ENCODE measurements at places on chromosomes 7 and 10.
A peak's percentile ranks its signal among the peaks of the same experiment; 100 is the strongest.

GRCh38 chr10:26475386-26475785, 37.2 kb downstream of the APBB1IP start:
- no peak for ATAC-seq

GRCh38 chr7:100000239-100000638, 15.2 kb upstream of the ZKSCAN1 start:
- ATAC-seq: no peak

DNA sequence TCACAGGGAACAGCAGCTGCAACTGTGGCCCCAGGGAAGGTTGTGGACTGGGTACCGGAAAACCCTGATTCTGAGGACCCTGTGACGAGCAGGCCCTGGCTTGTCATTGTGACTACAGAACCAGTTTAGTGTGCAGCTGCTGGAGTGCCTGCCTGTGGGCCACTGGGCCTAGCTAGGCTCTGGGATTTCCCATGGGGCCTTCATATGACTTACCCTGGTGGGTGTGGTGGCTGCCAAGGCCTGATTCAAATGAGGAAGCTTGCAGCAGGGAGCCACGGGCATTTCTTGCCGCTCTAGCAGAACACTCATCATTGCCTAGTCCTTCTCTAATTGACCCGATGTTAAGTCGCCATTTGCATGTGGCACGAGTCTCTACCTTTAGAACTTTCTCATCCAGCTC, 14.7 kb upstream of the CAMK2G start:
- peak; percentile 91 for ATAC-seq

- no peak for ATAC-seq
Observed at GRCh38 chr7:138645284-138645683, 55.9 kb downstream of the SVOPL start.

- ATAC-seq: no peak
Observed at GRCh38 chr7:23604296-23604640, 7.1 kb downstream of the CCDC126 start.

DNA sequence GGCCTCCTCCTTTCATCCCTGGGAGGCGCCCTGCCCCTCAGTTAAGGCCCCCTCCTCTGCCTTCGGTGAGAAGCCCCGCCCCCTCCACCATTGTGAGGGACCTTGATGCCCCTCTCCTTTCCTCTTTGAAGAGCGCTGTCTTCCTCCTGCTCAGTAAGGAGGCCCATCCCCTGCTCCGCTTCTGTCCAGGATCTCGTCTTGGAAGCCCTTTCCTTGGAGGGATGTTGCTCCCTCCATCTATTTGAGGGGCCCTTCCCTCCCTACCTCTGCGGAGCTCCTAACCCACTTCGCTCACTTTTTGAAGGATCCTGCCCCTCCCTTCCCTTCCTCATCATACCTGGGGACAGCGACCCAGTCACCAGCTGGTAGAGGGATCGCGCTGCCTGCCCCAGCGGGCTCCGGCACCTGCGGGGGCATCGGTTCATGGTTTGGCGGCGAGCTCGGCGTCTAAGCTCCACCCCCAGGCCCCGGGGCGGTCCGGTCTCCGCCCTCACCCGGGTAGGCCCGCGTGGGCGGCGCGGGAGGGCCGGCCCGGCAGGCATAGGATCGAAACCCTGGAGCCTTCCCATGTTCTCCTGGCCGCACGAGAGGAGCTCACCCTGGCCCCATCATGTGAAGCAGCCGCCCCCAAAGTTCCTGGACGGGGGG, 4.1 kb downstream of the KCNIP2 start:
- peak; percentile 54 for ATAC-seq

GRCh38 chr7:48049850-48050249, 14.5 kb downstream of the C7orf57 start:
- peak; percentile 42 for ATAC-seq

DNA sequence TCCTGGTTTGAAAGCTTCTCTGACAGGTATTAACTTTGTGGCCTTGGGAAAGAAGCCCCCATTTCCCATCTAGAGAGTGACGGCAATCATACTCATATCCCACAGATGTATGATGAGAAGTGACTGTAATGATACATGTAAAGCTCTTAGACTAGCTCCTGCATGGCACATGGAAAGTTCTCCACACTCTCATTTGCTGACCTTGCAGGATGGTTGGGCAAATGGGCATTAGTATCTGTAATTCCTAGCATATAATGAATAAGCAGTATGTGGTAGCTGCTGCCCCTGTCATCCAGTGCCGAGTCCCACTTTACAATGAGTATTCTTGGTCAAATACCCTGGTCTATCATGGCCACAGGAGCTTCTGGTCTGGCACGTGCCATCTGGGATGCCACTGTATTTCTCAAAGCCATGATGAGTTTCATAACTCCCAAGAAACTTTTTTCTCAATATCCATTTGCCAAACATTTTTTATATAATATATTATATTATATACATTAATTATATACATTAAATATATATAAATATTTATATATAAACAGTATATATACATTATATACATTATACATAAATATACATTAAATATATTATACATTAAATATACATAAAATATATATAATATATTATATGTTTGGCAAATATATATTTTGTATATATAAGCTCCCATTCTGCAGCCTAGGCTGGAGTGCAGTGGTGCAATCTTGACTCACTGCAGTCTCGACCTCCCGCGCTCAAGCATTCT, 106.5 kb upstream of the FZD1 start:
- no peak for ATAC-seq

GRCh38 chr10:77879710-77880109, 46.8 kb downstream of the DLG5 start:
- ATAC-seq: no peak

DNA sequence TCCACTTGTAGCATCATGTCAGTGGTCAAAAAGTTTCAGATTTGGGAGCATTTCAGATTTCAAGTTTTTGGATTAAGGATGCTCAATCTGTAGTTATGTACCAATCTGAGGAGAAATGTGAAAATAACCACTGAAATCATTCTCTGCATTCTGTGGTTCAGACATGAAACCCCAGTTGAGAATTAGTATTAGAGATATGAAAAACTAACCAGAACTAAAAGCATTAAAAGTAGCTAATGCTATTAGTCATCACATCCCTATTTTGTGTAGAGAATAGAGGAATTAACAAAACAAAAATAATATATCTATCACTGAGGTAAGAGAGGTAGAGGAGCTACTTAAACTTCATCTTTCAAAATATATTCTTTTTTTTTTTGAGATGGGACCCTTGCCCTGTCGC, 28.0 kb downstream of the MICU1 start:
- no peak for ATAC-seq

- peak; percentile 46 for ATAC-seq
Observed at GRCh38 chr10:49115015-49115795, at the start of gene VSTM4. Gene VSTM4, minus strand, starts transcription at chr10:49115522. Its CDS starts 37 bp downstream, at chr10:49115485.

- no peak for ATAC-seq
Observed at GRCh38 chr7:134504660-134505164, 22.7 kb upstream of the AKR1B10 start.

- ATAC-seq: no peak
Observed at GRCh38 chr10:23338886-23339285, 5.7 kb downstream of the C10orf67 start.
